ENCODE measurements at places on chromosomes 12 and 14.

GRCh38 chr12:67991158-67991557, 1.9 kb downstream of the IFNG-AS1 start:
- DNase-seq, result peak; percentile 81

- no peak for DNase-seq
These were observed 1.4 kb downstream of the RIN3 start for GRCh38 chr14:92514844-92515514.

DNA sequence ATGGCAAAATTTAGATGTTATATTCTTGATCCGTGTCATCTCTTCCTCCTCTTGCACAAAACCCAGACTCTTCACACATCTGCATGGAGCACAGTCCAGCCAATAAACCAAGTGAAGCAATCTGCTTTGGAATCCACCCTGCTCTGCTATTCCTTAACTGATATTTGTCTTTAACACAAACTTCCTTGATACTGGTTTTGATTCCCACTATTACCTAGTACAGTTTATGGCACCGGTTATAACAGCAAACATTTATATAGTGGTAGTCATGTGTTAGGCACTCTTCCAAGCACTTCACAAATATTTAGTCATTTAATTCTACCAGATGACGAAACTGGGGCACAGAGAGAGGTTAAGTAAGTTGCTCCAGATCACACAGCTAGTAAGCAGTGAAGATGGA, 12.5 kb downstream of the STYK1 start:
- no peak for DNase-seq

DNA sequence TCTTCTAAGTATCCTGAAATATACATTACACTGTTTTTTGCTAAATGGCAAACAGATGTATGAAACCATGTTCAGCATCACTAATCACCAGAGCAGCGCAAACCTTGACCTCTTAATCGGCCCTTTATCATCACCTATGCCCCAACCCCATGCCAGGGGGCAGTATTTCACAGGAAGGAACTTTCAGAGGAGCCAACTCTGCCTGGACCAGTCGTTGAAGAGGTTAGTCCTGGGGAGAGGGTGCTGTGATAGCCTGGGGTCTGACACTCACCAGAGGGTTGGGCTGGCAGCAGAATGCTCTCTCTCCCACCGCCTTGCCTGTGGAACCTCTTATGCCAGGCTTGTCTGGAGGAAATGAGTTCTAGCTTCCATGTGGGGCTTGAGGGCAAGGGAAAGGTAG, 411.7 kb downstream of the TMEM117 start:
- DNase-seq, result no peak

- DNase-seq, result no peak
These were observed 17.6 kb downstream of the PHLDA1 start for GRCh38 chr12:76014007-76014406.

GRCh38 chr14:77067632-77068516, 30.2 kb upstream of the CIPC start:
- peak; percentile 36 for DNase-seq

DNA sequence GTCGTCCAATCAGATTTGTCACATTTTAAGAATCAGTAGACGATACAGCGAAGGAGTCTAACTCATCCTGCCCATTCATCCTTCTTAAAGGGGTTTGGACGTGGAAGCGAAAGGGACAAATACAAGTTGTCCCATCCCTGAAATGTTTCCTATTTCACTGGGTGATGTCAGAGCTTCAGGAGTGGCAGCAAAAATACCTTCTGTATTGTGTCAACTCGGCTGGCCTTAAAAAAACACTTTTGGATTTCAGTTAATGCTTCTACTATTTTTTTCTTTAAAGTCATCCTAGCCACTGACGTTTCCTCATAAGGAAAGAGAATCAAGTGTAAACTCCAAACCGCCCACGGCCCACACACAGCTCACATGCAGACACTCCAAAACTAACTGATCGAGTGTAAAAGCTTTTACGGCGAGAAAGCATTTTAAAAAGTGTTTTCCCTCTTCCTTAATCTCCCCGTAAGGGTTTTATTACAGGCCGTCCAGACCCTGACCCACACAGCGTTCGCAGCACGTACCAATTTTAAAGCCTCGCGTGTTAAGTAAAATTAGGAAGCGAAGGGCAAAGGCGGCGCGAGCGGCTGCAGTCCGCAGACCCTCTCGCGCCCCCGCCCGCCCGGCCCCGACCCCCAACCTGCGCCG, 593 bp downstream of the CFL2 start:
- no peak for DNase-seq

DNA sequence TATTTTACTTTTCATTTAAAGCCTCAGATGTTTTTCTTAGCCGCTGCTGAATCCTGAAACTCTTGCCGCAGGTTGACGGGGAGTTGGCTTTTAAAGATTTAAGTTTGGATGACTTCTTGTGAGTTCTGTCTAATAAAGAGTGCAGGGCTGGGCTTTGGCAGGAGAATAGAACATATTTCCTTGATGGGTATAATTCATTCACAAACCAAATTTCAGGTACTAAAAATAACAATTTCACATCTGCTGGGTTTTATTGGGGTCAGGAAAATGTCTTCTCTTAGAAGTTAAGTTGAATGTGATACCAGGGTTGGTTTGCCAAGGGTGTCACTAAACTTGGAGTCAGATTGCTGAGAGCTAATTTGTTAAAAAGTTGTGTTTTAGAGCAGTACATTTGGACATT, 9.7 kb downstream of the SP1 start:
- DNase-seq, result no peak

DNA sequence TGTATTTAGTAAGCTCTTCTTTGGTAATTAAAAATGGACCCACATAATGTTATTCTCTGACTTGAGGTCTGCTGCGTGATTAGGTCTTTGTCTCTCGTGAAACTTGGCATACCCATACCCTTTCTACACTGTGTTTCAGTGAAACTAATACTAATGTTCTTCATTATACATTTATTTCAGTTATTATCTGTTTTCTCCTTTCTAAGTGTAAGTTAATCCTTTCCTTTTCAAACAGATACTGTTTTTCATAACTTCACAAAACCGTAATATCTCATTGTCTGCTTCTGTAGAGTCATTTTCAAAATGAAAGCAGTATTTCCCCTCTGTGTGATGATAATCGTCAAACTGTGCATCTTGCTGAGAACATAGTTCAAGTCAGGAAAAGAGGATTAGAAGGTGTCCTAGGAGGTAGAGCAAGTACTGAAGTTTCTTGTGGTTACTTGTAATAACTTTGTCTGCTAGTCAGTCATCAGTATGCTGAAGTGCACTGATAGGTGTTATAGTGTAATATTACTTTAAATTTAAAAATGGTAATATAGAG, 15.9 kb downstream of the PYROXD1 start:
- DNase-seq, result peak; percentile 91

- DNase-seq, result no peak
These were observed 225.1 kb upstream of the CRY1 start for GRCh38 chr12:107318556-107318805.

GRCh38 chr12:13100605-13100881, 2.9 kb downstream of the GSG1 start:
- DNase-seq, result no peak

- DNase-seq, result peak; percentile 33
These were observed 16.8 kb upstream of the MYL2 start for GRCh38 chr12:110937104-110937641.

DNA sequence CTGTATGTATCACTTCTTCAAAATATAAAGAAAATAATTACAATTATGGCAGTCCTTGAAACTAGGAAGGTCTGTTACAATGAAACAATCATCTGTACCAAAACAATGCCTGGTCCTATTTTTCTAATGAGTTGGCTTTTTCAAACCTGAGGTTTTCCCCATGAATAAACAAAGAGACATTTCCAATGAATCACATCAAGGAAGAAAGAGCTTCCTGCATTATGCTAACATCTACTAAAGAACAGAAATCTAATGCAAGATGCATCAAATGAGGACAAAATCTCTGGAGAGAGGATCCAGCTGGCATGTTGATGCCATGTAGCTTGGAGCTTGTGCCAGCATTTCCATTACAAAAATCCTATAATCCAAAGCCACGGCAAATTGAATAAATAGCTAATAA, 29.3 kb downstream of the NIN start:
- no peak for DNase-seq

DNA sequence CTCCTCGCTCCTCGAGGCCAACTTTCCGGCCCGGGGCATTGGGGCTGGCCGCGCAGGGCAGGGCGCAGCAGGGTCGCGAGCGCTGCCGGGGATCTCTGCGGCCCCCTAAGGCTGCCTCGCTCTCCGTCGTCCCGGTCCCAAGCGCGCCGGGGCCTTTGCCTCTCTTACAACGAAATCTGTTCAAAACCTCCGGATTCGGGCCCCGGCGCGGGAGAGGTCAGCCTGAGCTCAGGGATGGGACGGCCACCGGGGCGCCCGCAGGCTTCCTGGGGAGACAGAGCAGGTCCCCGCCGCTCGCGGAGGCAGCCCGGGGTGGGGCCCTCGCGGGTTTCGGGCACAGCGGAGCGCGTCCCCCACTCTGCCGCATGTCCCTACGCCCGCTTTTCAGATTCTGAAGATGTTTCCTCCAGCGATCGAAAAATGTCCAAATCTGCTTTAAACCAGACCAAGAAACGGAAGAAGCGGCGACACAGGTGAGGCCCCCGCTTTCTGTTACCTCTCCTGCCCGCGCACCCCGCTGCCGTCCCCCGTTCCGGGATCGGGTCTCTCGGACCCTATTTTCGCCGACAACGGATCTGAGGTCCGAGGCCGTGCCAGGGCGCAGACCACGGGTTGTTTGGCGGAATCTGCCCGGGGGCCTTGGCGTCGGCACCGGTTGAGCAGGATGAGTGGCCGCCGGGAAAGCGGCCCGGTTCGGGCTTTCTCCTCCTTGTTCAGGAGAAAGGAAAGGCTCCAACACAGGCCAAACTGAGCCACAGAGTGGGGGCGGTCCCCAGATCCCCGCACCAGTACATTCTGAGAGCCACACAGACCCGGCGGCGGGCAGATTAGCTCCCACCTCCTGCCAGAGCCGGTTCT, 1.8 kb downstream of the VSX2 start:
- no peak for DNase-seq

DNA sequence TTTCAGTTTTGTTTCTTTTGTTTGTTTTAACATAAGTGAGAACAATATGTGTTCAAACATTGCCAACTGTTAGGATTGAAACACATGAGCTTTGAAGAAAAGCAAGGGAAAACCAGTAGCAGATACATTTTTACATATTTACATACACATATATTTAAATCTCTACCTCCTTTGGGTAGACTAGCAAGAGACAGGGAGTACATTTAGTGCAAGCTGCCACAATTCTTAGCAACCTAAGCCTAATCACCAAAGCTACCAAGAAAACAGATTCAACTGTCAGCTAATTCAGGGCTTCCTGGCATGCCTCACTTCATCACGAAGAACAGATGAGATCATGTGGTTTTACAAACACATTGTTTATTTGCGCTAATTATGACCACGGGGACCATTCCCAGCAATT, 143.1 kb downstream of the PRIMA1 start:
- peak; percentile 24 for DNase-seq

- DNase-seq, result peak; percentile 11
These were observed 49.9 kb downstream of the HELB start for GRCh38 chr12:66352197-66352596.

DNA sequence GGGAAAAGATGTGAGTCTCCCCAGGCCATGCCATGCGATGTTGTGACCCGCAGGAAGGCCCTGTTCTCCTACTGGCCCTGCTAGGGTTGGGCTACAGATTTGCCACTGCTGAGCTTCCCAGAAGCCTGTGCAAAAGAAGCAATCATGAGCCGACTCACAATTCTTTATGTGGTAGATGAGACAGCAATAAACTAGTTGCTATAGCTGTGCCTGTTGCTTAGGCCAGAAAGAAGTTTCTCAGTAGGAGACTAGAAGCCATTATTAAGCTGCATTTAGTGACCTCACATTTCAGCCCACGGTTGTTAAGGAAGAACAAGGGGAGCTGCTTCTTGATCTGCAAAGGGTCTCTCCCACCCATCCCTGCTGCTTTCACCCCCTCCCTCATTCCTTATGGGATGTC, 239.4 kb upstream of the CRY1 start:
- DNase-seq, result no peak

- no peak for DNase-seq
These were observed 7.7 kb upstream of the LTBP2 start for GRCh38 chr14:74619672-74620131.

GRCh38 chr12:109835827-109836226, 2.6 kb upstream of the TRPV4 start:
- DNase-seq, result no peak

DNA sequence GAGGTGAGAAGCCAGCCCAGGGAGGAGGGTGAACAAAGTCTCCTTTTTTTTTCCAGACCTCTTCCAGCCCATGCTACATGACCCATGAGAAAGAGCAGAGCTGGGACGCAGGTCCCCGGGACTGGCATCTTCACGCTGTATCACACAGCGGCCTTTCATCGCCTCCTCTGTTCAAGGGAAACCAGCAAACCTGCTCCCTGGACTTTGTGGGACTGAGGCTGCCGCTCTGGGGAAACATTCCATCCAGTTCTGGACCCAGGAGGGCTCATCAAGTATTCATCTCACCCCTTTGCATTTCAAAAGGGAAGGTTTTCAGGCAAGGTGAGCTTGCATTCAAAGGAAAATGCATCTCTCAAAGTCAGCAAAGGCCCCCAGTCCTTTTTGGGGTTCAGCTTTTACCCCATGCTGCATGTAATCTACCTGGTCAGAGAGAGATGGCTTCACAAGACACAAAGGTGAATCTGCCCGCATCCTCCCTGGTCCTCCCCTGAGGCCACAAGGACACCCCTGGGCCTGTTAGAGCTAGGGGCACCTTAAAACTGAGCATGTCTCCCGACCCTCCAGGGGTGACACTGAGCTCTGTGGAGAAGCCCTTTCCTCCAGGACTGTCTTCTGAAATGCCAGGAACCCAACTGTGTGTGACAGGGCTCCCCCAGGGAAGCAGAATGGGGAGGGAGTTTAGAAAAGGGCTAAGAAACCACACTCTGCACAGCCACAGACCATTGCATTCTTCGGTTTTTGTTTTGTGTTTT, 21.2 kb upstream of the MEG3 start:
- no peak for DNase-seq

- DNase-seq, result no peak
These were observed 146.4 kb downstream of the FOXN3 start for GRCh38 chr14:89270439-89271227.

DNA sequence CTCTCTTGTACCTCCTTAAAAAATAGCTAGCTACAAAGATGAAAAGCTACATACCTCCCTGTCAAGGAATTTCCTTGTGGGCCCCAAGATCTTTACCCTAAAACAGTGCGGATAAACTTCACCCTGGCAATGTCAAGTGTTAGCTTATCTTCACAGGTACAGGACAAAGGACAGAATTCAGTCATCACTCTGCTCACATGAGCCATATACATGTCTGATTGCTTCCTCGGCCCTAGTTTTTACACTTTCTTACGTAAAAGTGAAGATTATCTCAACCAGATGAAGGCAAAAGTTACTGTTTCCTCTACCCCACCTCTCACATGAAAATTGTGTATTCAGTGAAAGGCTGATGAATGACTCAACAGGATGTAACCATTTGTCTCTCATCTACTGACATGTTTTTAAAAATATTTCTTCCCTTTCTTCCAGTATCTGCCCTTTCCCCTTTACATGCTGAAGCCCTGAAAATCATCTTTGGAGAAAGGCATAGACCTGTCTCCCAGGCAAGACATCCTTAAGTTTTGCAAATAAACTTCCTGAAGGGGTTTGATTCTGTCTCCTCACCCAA, 890.1 kb downstream of the GALC start:
- DNase-seq, result no peak
